ENCODE measurements at places on chromosomes 7 and 10. TPM values are rescaled to one million over a fixed set of nuclear protein-coding genes. Genes with fewer than 3 reads are reported as not detected.

DNA sequence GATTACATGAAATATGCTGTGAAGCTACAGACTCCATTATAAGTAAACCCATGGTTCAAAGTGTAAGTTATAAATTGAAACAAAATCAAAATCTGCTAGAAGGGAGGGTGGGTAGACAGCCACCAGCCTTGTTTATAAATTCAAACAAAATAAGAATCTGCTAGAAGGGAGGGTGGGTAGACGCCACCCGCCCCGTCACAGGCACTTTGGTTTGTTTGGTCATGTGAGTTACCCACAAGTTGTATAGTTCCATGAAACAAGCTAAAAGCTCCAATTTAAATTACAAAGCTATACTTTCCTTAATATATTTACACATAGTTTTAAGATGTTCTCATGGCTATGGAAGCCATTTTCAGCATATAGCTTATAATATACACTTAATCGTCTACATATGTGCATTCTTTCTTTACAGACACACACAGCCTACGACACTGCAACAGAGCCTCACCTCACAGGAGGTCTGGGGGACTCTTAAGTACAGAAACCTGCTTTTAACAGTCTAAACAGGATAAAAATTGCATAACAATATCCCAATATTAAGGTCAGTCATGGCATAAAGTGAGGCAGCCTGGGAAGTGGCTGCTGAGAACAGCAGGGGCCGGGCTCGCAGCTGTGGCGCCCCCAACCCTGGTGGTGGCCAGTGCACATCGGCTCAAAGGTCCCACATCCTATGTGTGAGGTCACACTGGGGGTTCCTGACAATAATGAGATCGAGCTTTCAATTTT is 28.1 kb upstream of the NCAPG2 start:
- DNase-seq, result no peak

GRCh38 chr10:118582511-118582910 is 12.9 kb downstream of the PRLHR start:
- DNase-seq, result no peak

The PNLIPRP2 gene
- polyA plus RNA-seq, result 0.11 TPM

- no peak for DNase-seq
These were observed 4.5 kb downstream of the ZNF511 start for GRCh38 chr10:133313192-133313591.

DNA sequence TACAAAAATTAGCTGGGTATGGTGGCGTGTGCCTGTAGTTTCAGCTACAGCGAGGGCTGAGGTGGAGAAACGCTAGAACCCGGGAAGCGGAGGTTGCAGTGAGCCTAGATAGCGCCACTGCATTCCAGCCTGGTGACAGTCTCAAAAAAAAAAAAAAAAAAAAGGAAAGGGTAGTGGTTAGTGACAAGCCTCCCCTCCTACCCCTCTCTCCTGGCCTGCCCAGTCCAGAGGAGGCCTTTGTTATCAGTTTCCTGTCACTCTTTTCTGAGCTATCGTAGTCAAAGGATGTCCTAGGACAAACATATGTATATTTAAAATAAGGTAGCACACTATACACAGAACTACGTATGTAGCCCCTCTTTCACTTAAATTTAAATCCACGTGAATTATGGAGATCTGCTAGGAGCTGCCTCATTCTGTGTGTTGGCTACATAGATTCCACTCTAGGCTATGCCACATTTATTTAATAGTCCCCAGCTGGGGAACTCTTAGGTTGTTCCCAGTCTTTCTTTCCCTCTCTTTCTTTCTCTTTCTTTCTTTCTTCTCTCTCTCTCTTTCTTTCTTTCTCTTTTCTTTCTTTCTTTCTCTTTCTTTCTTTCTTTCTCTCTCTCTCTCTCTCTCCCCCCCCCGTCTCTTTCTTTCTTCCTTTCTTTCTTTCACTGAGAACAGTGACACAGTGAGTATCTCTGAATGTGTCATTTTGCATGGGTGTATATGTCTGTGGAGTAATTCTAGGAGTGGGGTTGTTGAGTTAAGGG is 3.9 kb downstream of the TSPAN15 start:
- no peak for DNase-seq

- DNase-seq, result no peak
These were observed 753.4 kb downstream of the NRG3 start for GRCh38 chr10:82628373-82628772.

DNA sequence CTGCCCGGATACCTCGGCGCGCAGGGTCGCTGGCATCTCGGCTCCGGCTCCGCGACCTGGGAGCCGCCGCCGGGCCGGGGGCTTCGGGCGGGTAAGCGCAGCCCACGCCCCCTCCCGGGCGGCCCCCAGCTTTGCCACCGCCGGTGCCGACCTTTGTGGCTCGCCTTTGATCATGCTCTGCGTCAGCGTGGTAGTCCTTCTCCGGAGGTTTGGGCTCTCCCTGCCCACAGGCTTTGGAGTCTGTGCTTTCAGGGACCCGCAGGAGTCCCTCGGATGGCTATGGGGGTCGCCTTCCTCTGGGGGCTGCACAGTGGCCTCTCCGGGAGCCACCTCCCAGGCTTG is 7.3 kb downstream of the ATP6V1F start:
- no peak for DNase-seq

DNA sequence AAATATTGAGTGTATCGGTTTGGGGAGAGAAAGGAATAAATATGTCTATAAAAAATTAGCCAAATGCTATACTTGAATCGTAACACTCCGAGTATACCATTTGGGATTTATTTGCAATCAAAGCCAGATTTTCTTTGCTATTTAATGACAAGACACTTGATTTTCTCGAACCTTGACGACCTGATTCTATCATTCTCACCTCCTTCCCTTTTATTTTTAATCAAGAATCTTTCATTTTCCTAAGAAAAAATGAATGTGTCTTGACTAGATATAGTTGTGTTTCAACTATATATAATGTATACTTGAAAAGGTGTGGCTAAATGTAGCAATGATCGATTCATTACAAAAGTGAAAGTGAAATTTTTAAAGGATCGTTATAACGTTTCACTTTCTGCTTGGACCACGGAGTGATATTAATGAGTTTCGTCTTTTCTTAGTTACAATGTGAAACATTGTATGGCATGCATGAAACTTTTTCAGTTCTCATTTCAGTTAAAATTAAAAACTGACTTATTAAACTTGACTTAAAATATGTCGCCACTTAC is 562 bp downstream of the NUB1 start:
- DNase-seq, result no peak

- no peak for DNase-seq
These were observed 118.7 kb upstream of the PTN start for GRCh38 chr7:137462074-137462715.

DNA sequence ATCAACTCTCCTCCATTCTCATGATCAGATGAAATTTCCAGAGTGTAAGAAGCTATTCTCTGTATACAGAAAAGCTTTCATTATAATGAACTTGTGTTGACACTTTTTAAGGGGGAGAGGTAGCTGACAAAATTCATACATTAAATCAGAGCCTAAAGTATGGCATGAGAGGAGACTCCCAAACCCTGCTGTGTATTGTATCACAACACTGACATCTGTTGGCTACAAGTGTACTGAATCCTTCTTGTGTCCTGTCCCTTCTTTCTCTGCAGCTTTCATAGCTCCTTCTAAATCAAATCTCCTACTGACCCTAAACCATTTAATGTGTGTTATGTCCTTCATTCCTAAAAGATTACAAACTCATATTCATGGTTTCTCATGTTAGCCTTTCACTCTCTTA is 70.9 kb downstream of the GCC1 start:
- no peak for DNase-seq

DNA sequence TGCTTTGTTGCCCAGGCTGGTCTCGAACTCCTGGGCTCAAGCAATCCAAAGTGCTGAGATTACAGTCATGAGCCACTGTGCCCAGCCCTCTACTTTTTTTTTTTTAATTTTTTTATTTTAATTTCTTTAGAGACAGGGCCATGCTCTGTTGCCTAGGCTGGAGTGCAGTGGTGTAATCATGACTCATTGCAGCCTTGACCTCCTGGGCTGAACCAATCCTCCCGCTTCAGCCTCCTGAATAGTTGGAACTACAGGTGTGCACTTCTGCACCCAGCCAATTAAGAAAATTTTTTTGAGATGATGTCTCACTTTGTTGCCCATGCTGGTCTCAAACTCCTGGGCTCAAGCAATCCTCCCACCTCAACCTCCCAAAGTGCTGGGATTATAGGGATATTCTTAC is 528.6 kb downstream of the GATA3 start:
- DNase-seq, result no peak

DNA sequence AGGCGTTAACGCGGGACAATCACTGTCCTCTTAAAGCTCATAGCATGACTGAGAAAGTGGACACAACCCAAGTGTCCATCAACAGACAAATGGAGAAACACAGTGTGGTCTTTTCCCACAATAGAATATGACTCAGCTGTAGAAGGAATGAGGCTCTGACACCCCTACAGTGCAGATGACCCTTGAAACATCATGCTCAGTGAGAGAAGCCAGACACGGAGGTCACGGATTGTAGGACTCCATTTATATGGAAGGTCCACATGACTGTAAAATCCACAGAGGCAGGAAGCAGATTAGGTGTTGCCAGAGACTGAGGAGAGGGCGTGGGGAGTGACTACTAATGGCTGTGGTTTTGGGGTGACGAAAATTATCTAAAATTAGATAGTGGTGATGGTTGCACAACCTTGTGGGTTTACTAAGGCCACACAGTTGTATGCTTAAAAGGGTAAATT is 6.1 kb upstream of the NCAPG2 start:
- no peak for DNase-seq

DNA sequence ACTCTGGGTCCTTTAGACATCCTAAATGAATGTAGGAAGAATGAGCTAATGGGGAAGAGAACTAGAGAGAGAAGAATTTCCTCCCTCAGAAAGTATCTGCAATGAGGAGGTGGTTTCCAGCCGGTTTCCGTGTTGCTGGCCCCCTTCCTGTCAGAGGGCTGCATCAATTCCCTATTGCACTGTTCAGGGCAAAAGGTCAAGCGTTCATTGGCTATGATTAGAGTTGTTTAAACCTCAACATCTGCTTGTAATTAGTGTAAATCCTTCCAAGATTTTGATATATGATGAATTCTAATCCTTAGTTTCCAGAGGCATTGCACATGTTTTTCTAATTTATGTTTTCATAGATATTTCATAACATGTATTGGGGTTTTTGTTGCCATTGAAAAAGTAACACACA is 107.3 kb upstream of the SGCE start:
- DNase-seq, result no peak

DNA sequence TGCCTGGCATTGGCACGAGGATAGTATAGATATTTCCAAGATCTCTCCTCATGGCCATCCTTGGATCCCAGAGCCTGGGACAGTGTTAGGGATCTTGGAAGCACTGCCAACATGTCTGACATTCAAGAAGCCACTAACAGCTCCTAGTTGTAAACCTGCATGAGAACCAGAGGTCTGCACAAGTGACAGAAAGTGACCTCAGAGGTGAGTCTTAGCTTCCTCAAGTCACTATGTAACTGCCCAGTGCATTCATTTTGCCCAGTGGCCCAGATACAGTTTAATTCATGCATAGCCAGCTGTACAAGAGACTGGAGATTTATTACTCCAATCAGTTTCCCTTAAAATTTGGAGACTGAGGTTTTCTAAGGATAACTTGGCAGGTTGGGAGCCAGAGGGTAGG is 16.7 kb downstream of the SUGCT start:
- no peak for DNase-seq

DNA sequence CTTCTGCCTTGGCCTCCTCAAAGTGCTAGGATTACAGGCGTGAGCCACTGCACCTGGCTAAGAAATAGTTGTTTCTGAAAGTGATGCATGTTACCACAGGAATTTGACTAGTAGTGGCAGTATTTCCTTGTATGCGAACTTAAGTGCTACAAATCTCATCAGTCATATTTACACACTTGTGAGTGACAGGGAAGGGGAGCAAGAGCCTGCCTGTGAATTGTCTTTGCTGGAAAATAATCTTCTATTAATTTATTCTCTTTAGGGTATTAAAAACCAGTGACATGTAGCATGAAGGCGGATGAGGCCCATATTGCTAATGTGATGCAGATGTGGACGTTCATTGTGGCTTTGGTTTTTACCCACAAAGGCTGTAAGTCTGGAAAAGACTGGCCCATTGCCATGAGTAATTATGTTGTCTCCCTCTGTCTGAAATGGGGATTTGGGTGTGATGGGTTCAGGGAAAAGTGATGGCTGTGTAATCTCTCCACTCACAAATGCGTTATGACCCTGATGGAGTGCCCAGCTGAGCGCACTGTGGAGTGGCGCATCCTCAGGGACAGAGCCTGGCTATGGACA is 97.6 kb downstream of the CCNY start:
- DNase-seq, result no peak

- DNase-seq, result no peak
These were observed 251.3 kb downstream of the VTI1A start for GRCh38 chr10:112698133-112698817.

- no peak for DNase-seq
These were observed 121.6 kb downstream of the MTPAP start for GRCh38 chr10:30227481-30227880.

DNA sequence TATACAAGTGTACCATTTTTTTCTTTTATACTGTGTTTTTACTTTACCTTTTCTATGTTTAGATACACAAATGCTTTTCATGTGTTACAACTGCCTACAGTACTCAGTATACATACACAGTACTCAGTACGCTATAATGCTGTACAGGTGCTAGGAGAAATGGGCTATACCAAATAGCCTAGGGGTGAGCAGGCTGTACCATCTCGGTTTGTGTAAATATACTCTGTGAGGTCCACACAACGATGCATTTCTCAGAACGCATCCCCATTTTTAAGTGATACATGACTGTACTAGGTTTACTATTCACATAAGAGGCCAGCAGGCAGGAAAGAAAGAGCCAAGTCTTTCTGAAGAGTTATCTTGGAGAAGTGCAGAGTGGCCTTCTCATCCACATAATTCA is 426.4 kb upstream of the MTPN start:
- no peak for DNase-seq

DNA sequence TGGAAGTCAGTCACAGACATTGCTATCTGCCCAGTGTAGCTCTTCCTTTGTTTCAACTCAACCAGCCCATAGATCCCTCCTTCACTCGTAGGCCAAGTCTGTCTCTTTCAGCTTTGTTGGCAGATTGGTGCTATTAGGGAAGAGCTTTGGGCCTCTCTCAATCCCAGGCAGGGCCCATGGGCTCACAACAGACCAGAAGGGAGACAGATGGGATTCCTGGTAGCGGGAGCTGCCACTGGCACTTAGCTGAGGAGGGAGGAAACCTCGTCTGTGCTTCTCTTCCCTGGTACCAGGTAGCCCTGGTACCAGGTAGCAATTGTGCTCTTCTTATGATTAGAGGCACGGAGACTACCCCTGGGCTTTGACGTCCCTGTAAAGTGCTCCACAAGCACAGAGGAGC is 592.0 kb downstream of the TYW1 start:
- DNase-seq, result no peak

The ADAM22 gene
- polyA plus RNA-seq, result 5.6 TPM

DNA sequence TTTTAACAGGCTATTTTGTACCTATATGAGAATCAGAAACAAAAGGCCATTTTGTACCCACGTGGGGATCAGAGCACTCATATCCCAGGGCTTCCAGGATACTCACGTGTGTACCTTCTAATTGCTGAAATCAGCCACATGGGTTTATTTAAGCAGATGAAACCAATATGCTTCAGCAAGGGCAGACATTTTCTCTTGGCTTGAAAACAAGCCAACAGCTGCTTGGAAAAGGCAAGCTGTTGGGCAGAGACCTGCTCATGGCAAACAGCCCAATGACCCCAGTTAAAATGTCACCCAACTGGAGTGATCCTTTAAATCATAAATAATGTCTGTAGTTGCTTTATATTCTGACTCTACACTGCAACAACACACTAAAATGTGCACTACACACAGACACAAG is 26.5 kb upstream of the TOMM7 start:
- no peak for DNase-seq

The SYT15 gene
- 0.58 TPM for polyA plus RNA-seq

The LEP gene
- polyA plus RNA-seq, result not detected

- no peak for DNase-seq
These were observed 18.6 kb upstream of the VCL start for GRCh38 chr10:73979141-73979808.
